Right renal cortex interstitium (tissue), 3 donors: ENCODE measurements at places on chromosomes 3 and 15. TPM values are rescaled to one million over a fixed set of nuclear protein-coding genes. Genes with fewer than 3 reads are reported as not detected.

RPS17 gene
- polyA plus RNA-seq, result 2,037 TPM

NR2F2 gene
- polyA plus RNA-seq, result 313 TPM

NDUFB4 gene
- polyA plus RNA-seq, result 177 TPM

STARD5 gene
- polyA plus RNA-seq, result 5.1 TPM

DNA sequence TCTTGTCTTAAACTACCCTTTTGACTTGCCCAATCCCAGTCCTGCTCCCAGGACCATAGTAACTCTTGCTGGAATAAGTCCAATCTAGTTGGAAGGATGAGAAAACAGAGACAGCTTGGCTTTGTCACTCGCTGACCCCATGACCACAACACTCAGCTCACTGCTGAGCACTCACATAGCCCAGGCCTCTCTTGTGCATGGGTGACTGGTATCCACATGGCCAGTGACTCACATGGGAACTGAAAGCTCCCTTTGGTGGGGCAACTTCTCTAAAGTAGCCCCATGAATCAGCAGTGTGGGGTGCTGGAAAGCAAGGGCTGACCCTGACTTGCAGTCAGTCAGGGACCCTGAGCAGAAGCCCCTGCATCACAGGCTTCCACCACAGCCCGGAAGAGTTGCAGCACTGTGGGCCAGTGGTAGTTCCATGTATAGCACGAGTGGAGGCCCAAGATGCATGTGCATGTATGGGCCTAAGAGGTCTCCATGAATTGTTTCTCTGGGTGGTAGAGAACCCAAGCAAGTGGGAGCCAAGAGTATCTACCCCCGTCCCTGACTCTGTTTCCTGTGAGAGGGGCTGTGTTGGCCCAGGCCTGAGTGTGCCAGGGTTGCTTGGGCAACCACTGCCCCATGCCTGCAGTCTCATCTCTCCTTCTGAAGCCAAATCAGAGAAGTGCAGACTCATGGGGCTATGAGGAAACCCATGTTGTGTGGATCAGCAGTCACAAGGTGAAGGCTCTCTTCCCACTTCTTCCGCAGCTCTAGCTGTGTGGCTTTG is 62.1 kb upstream of the XCR1 start:
- no peak for DNase-seq

GRCh38 chr3:170321321-170322034 is 36.0 kb upstream of the SKIL start:
- no peak for DNase-seq

DNA sequence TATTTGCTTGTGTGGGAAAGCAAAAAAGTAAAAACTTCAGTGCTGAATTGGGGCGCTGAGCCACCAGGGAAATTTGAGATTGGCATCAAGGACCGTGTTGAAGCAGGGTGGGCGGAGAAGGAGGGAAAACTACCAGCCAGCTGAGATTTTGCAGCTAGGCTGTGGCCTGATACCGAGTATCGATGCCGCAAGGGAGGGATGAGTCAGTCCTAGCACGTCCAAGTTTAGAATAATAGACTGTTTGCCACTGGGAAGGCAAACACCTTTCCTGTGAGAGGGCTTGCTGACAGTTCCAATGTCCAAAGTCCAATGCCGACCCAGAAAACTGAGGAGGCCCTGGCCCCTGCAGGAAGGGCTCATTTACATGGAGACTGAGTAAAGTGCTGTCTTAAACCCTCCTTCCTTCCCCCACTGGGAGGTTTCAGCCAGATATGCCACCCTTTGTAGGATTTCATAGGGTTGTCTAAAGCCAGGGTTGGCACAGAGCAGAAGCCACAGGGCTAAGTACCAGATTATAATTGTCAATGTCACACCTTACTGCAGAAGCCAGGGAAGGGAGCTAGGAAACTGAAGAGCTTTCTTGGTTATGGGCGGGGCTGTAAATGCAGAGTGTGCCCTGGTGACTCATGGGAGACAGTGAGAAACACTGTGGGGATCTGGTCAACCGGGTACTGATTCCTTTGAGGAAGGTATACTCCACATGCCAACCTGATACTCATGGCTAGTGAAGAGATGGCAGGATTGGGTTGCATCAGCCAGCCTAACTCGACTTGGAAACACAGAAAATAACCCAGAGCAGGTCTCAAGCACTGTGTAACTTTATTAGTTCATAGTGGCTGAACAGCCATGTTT is 28.4 kb upstream of the PIK3CB start:
- DNase-seq, result no peak

GRCh38 chr3:99934975-99935797 is 117.5 kb downstream of the CMSS1 start:
- DNase-seq, result no peak

DNA sequence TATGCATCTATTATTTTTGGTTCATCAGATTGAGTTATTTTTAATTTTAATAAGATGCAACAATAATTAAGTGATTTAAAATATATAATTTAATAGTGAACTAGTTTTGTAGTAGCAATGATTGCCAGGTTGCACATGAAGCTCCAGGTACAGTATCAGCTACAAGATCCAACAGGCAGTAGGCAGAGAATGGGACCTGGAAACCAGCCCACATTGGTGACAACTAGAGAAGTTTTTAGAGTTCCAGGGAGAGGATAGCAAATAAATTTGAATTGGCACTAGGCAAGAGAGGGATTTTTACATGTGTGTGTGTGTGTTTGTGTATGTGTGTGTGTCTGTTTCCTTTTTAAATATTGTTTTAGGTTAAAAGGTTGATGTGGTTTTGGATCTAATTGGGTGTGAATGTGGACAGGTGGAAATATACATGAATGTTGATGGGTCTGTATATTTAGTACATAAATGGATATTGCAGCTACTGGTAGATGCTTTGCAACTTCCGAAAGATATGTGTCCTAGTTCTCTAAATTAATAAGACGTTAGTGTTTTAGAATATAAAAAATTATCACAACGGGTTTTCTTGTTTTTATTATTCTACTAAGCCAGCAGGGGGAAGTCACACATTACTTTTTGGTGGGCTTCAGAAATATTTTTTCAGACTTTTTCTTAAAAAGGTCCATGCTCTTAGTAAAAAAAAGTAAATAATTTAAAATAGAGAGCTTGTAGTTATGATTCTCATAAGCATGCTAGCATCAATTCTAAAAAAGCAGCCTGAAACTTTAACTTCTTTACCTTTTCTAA is 110.1 kb upstream of the GBE1 start:
- DNase-seq, result no peak

- no peak for DNase-seq
Measured at GRCh38 chr15:52423852-52424251, 104.8 kb downstream of the MYO5A start.

SERINC4 gene
- 0.23 TPM for polyA plus RNA-seq

DNA sequence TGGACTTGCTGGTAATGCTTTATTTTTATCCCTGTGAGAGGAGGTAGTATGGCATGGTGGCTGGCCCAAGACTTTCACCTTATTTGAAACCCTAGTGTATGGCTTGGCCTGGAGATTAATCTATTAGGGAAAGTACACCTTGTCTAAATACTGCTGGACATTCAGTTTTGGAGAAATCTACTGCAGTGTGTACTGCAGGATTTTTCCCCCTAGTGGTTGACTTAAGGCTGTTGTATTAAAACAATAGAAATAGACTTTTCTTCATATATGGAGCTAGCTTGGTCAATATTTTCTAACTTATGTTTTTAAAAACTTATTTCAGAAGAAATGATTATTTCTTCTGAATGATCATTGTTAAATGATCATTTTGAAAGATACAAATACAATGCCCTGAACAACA is 13.9 kb upstream of the SLITRK3 start:
- DNase-seq, result no peak

- no peak for DNase-seq
Measured at GRCh38 chr3:22835041-22835440, 368.1 kb upstream of the UBE2E2 start.

DNA sequence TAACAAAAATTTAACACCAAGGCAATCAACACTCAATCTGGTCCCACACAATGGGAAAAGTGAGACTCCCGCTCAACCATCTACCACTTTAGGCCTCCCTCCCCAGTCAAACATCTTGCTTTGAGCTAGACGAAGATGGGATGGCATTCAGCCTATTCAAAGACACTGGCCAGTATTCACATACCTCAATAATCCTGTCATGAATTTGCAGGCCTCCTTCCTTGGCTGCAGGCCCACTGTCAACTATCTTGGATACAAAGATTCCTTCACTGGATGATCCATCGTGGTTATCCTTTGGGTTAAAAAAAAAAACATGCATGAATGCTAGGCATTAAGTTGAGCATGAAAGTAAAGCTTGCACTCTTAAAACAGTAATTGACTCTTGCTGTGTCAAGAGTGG is 22.6 kb downstream of the PDZRN3 start:
- no peak for DNase-seq

DNA sequence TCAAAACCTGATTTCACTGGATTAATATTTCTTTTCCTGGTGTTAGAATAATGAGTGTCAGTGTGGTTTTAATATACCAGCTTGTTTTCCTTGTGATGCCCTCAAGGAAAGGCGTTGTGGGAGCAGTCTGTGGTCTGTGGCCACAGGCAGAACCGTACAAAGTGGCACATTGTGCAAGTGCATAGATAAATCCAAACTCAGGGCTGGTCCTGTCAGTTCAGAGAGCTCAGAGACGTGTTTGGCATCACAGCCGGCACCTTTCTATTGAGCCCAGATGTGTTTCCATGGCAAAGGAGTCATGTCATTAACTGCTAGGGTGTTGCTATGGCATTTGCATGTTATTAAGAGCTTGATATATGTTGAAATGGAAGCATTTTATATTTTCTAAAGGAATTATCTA is 289.9 kb upstream of the RASGRP1 start:
- DNase-seq, result no peak

PP2D1 gene
- polyA plus RNA-seq, result 0.49 TPM

DNA sequence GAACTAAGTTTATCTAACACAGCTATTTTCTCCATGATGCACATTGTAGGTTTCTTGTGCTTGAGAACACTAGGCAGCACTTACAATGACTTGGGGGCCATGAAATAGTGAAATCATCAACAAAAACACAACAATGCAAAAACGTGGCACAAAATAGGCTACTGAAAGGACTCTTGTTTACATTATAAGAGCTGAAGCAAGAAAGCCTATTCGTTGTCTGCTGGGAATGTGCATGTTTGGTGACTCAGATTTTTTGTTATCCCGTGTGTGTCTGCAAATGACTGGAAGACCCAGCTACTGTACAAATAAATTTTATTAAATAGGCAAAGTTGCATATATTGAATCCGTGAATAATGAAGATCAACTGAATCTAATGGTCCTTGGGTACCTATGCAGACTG is 85.0 kb downstream of the TCF12 start:
- no peak for DNase-seq

GRCh38 chr3:99683876-99684275 is 45.5 kb downstream of the COL8A1 start:
- no peak for DNase-seq

DNASE1L3 gene
- polyA plus RNA-seq, result 4.5 TPM

PARL gene
- 59.5 TPM for polyA plus RNA-seq

DNA sequence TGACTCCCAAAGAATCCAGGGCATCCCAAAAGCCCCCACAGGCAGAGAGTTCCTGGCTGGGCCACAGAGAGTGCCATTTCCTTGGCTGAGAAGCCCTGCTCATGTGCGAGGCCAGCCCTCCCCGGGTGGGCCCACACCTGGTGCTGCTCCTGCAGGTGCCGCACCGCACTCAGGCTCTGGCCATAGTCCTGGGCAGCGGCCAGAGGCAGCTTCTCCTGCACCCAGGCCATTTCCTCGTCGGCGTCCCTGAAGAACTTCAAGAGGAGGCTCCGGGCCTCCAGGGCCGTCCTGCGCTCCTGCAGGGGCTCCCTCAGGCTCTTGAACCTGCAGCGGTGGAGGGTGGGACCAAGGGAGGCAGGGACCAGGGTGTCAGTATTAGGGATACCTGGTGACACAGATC is 18.1 kb downstream of the PLA2G4B start:
- DNase-seq, result no peak

GRCh38 chr3:111846717-111847116 is 12.3 kb upstream of the PHLDB2 start:
- DNase-seq, result no peak

TFG gene
- polyA plus RNA-seq, result 144 TPM

DNA sequence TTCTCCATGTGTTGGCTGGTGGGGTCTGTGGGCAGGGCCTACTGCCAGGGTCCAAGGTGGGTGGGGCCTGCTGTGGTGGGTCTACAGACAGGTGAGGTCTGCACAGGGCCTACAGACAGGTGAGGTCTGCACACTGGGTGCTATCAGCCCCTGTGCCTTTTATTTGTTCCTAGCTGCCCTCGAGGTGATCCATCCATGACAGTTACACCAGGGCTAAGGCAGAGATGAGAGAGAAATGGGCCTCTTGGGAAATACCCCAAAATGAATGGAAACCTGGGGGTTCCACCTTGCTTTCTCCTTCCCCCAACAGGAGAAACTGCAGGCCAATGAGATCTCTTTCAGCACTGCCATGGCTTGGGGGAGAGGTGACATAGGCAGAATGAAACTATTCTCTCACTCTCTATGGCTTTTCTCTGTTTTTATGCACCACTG is 36.4 kb downstream of the CFAP100 start:
- DNase-seq, result no peak

DNA sequence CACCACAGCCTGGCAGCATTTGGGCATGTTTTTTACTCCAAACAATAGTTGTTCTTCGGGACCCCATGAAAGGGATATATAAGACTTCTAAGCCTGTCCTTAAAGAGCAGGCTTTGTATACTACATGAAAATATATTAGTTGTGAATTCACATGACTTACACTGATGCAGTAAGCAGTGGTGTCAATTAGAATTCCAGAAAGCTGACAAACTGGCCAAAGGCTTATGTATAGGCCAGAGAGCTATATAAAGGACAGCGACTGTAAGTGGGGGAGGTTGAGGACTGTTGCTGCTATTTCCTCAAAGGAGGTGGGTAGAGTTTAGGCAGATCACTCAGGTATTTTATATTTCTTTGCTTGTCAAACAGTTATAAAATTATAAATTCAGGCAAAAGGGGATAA is 24.8 kb downstream of the KPNA4 start:
- no peak for DNase-seq

CHRNA7 gene
- 10.3 TPM for polyA plus RNA-seq

GRCh38 chr3:179603831-179604230 is 607 bp downstream of the MRPL47 start:
- no peak for DNase-seq

GRCh38 chr3:95184038-95184437 is 1121.2 kb downstream of the NSUN3 start:
- DNase-seq, result no peak

DNA sequence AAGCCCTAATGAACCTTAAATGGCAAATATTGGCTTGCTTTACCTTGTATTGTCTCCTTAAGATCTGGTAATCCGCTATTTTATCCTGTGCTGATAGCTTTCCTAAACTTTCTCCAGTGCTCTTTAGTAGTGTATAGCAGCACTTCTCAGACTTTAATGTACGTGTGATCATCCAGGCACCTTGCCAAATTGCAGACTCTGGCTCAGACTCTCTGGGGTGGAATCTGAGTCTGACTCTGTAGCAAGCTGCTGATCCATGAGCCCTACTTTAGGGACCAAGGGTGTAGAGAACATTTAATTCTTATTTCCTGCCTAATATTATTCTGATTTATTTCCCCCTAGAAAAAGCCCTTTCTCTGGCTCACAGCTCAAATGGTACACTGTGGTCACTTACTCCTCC is 518.8 kb upstream of the ZNF385D start:
- DNase-seq, result no peak

ERC2 gene
- 4.0 TPM for polyA plus RNA-seq

GRCh38 chr3:18390024-18390660 is 35.0 kb downstream of the SATB1 start:
- no peak for DNase-seq

C3orf20 gene
- 0.38 TPM for polyA plus RNA-seq

AP3S2 gene
- 58.9 TPM for polyA plus RNA-seq
